Stimulated activated CD4-positive, alpha-beta T cell treated with anti-CD3 and anti-CD28 coated beads, Interleukin-2, amount 100 ng/mL, for 4 hours (primary cell): ENCODE measurements at places on chromosomes 7 and 10.

DNA sequence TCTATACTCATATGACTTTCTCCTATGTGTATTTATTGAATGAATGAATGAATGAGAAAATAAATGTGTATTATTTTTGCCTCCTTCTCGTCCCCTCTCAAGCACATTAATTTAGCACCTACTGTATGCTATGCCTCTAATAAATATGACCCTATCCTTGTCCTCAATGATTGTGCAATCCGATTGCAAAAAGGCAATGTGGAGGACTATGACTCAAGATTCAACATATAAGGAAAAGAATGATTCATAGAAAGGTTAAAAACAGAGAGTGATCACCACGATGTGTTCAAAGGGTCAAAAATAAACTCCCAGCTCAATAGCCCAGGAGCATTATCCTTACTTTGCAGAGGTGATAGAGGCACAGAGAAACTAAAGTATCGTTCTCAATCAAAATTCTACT, 322.8 kb upstream of the SORCS1 start:
- no peak for DNase-seq

DNA sequence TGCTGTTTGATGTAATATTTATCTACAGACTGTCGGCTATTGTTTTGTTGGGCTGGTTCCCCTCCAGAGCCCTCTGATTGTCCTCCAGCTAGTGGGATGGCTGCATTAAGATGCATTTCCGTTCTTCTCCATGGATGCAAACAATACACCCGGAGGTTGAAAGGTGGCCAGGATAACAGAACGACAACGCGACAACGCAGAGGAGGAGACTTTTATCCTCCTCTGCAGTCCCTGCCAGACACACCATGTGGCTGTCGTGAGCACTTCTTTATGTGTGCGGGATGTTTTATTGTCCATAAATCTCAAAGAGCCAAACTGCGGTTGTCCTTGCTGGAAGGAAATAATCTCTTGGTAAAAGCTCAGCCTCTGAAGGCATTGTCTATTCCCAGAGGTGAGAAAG, 39.1 kb upstream of the TCERG1L start:
- no peak for DNase-seq

DNA sequence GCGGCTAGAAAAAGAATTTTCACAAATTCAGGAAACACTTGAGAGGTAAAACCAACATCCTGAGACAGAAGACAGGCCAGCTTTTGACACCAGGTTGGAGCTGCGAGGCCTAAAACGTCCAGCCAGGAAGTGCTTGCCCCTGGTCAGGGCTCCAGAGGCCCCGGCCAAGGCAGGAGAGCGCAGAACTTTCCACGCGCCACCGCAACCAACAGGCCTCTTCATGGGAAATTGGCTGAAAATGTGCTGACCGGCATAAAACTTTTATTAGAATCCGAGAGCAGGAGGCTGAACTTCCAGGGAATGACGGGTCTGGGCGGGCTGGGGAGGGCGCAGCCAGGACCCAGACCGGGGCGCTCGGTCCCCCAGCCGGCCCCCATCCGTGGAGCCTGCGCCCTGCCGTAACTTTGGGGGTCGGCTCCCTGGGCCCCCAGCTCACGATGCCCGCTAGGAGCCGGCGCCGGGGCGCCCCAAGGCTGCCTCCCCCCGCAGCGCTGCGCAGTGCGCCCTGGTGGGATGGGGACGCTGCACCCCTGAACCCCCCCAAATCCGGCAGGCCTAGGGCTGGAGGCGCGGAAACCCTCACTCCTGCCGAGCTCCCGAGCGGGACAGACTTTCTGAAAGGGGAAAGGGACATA, 414.0 kb upstream of the MKI67 start:
- no peak for DNase-seq

DNA sequence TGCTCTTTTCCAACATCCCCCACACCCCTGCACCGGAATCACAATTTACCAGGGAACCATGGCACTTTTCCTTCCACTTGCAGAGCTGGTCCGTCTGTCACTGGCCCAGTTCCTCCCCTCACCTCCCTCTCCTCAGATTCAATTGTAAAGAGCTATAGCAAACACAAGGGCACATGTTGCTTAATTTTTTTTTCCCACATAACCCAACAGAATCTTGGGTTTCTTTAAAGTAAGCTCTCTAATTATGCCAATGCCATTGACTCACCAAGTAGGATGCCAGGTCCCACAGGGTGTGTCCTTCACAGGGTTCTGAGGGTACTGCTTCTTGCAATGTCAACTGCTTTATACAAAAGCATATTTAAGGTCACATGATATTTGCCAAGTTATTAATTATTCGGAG, 262.2 kb downstream of the AUTS2 start:
- no peak for DNase-seq

GRCh38 chr7:128017460-128017859, 13.8 kb downstream of the LRRC4 start:
- DNase-seq = no peak

- no peak for DNase-seq
Measured at GRCh38 chr10:74529205-74529604, 297.2 kb upstream of the KAT6B start.

- DNase-seq = no peak
Measured at GRCh38 chr7:11830582-11831155, 1.3 kb downstream of the THSD7A start.

DNA sequence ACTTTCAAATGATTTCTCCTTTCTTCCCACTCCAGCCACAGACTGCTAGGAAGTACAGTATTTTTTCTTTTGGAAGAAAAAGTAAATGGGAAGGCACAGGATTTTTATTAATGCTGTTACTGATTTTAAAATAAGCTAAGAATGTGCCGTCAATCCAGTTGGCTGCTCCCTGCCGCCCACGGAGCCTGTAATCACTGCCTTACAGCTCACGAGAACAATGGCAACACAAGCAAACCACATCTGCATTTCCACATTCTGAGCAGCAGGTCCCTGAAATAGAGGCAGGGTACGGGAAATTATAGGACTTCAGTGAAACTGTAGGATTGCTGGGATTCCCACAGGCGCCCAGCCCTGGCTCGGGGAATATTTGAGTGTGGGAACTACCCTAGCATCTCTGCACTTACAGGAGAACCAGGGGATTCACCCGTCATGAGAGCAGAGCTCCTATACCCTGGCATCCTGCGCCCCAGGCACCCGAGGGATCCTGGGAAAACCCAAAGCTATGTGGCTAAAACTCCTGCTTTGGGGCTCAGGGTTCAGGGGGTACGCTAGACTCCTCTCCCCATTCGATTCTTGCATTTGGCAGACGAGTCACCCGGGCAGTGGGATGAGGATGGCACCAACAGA, 72.9 kb upstream of the TNS3 start:
- no peak for DNase-seq

DNA sequence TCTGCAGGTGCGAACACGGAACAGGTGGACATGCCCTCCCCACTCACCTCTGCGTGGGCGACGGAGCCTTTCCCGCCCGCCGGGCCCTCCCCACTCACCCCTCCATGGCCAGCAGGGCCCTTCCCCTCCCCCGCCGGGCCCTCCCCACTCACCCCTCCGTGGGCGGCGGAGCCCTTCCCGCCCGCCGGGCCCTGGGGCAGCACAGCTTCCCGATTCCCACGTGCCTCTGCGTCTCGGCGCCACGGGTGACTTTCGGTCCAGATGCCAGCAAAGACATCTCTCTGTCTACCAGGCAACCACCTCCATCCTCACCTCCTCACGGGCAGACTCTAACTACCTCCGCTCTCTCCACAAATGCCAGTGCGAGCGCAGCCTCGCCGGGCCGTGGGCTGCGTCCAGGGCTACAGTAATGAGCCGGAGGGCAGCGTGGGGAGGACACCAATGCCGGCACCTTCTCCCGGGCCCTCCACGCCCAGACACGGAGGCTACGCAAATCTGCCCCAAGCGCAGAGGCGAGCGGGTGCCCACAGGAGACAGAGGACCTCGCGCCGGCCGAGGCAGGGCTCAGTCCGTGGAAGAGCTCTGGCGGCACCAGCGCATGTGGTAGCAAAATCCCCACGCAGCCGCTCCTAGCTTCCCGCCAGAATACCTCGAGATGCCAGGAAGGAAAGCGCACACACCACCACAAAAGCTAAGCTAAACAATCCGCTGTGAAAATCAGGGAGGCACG, 21.8 kb downstream of the GPER1 start:
- no peak for DNase-seq

GRCh38 chr7:147363101-147363500, 1227.5 kb upstream of the C7orf33 start:
- no peak for DNase-seq

DNA sequence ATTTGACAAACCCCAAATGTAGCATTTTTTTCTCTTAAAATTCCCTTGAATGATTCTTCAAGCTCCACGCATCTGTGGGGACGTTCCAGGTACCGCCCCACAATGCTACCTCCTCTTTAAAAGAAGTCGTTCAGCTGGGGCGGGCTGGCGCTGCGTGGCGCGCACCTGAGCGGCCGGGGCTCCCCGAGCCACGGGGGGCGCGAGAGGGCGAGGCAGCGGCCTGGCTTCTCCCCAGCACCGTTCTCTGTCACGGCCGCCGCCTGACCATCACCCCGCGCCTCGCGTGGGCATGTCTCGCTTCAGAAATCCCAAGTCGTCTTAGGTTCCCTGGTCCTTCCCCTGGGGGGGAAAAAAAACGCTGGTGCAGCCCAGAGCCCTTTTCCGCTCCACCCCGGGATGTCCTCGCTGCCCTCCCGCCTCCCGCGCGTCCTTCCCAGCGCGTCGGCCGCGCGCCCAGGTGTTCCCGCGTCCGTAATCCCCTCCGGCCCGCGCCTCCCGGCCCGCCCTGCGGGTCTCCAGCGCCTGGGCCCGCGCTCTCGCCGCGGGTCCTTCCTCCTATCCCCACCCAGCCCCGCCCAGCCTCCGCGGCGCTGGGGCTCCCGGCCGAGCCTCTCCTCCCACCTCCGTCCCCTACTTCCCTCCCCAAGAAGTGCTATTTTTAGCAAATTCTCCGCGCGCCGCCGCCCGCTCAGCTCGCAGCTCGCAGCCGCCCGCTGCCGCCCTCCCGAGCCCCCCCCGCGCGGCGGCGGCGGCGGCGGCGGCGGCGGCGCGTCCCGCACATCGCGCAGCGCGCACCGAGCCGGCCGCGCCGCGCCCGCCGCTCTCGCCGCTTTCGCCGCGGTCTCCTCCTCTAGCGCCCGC, 58.7 kb upstream of the PRPS1L1 start:
- DNase-seq = no peak

DNA sequence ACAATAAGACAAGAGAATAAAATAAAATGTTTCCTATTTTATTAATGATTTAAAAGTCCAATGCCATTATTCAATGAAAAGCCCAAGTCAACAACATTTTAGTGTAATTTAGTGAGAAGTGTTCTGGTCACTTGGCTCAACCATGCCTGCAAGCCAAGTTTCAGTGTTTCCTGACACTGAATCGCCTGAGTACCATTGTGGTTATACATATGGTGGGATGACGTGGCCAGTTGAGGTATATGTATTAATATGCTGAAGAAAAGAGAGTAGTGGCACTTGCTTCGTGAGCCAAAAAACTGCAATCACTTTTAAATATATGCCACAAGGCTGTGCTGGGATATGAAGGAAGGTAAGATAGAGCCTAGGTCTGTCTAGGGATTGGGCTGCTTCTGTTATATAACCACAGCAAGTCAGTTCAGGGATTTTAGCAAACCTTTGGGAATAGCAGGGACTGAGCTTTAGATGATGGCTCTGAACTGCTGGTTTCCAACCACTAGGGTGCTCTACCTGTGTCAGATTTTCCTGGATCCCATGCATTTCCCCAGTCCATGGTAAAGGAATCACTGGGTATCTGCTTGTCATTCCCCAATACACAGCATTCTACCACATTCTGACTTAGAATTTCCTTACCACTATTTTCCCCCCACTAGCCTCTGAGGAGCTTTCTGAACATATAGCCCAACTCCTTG, 214.0 kb upstream of the PRPS1L1 start:
- no peak for DNase-seq

DNA sequence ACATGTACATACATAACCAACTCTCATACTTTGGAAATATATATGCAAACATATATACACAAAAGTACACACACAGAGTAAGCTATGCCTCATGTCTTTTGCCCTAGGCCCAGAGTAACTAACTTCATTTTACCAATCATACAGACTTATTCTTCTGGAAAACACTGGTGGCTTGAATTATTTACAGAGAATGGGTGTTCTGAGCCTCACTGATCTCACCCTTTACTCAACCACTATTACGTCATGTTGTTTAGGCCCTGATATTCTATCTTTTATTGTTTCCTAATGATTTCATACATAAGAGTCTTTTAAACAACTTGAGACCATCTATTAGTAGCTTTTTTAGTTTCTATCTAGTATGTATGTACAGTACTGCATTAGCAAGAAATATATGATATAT, 43.0 kb downstream of the ANK3 start:
- DNase-seq = no peak

DNA sequence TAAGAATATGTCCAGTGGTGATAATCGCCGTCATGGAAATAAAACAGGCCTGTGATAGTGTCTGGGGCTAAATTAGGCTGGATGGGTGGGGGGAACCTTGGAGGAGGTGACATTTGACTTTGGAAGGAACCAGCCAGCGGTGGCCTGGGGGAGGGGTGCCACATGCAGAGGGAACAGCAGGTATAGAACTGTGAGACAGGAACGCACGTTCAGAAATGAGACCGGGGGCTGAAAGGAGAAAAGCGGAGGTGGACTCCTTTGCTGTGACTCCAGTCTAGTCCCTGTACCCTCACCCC, 2.6 kb upstream of the CYP26A1 start:
- no peak for DNase-seq

DNA sequence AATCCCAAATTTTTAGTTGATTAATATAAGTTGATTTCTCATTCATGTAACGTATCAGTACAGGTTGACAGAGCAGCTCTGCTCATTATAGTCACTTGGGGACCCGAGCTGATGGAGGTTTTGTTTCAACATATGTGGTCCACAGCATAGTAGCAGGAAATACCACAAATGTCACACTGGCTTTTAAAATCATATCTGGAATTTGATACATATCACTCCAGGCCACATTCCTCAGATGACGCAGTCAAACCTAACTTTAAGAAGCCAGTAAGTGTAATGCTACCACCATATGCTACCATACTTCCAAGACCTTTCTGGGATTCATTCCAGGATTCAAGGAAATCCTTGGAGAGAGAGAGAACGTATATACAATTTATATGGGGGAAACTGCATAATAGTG, 156.3 kb downstream of the PHF14 start:
- DNase-seq = no peak

GRCh38 chr7:2309889-2310331, 4.3 kb downstream of the SNX8 start:
- DNase-seq = no peak

DNA sequence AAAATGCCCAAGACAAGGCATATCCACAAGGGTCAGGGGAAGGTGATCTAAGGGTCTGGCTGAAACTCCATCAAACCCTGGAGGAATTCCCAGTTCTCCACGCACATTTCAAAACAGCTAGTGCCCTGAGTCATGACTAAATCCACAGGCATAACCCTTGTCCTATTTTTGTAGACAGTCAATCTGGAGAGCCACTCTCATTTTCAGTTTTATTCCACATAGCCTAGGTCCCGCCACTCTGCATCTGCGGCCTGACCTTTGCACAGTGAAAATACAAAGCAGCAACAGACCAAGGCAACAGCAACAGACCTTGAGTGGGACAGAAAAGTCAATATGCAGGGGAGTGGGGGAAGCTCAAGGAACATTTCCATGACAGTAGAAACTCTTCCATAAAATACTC, 201.4 kb upstream of the NPVF start:
- no peak for DNase-seq
